Vein endothelial cell (primary cell): ENCODE measurements at places on chromosomes 3 and 15. TPM values are rescaled to one million over a fixed set of nuclear protein-coding genes. Genes with fewer than 3 reads are reported as not detected.

The TMOD3 gene
- 79.0 and 80.4 TPM in 2 replicates for total RNA-seq

The MORC1 gene
- total RNA-seq: not detected in 2 replicates

The TTLL13 gene
- total RNA-seq: 0.38 TPM in 1 of 2 replicates, not detected in the other

The IQSEC1 gene
- 21.2 and 23.4 TPM in 2 replicates for total RNA-seq

The CASR gene
- total RNA-seq: under 0.01 TPM in 1 of 2 replicates, not detected in the other
